ENCODE measurements at places on chromosomes 5 and 9.

DNA sequence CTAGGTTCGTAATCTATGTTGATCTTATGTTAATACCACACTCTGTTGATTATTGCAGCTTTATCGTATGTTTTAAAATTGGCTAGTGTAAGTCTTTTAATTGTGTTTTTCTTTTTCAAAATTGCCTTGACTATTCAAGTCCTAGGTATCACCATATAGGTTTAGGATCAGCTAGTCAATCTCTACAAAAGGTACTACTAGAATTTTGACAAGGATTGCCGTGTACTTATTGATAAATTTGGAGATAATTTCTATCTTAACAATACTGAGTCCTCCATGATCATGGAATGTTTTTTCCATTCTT is 117.9 kb upstream of the PRSS3 start:
- DNase-seq = no peak

- no peak for DNase-seq
These were observed 4.9 kb downstream of the TPRN start for GRCh38 chr9:137195525-137196220.

DNA sequence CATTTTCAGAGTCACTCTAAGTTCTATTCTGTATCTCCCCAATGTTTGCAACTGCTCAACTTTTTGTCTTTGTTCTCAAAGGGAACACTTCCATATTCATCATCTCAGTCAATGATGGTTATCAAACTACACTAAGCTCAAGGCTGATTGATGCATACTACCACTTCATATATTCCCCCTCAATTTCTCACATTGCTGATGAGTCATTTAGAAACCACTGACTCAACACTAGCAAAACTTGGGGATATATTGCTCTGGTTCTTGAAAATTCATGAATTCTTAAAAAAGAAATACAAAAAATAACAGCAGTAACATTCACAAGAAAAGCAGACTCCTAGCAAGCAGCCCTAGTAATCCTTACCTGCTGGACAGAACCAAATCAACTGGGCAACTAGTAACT is 52.2 kb downstream of the ABHD17B start:
- no peak for DNase-seq

DNA sequence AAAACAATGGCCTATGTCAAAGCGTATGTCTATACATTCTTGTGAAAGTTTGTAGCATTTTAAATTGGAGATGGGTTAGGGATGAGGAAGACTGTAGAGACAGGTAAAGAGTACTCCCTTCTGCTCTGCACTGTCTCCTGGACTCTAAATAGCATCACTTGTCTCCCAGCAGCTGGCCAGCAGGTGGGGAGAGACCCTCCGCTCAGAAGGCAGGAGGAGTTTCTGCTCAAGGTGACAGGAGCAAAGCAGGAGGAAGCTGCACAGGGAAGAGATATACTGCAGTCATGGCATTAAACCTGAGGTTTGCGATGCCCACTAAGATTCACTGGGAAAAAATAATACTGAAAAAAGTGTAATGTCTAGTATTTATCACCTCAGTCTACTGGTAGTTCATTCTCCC is 10.7 kb upstream of the ASTN2 start:
- DNase-seq = peak; percentile 17

DNA sequence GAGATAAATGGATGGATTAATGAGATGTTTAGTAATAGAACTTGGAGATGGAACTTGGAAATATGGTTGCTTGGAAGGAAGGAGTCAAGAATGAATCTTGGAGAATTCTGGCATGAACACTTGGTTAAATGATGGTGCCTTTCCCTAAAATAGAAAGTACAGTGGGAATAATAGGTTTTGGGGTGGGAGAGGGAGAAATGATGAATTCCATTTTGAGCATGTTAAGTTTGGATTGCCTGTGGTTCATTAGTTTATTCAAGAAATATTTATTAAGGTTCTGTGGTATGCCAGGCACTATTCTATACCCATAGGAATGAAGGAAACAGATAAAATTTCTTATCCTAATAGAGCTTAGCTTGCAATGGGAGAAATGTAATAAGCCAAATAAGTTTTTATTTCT is 58.4 kb downstream of the PBX3 start:
- no peak for DNase-seq

GRCh38 chr5:143200781-143201398 is 202.6 kb downstream of the NR3C1 start:
- DNase-seq = no peak

DNA sequence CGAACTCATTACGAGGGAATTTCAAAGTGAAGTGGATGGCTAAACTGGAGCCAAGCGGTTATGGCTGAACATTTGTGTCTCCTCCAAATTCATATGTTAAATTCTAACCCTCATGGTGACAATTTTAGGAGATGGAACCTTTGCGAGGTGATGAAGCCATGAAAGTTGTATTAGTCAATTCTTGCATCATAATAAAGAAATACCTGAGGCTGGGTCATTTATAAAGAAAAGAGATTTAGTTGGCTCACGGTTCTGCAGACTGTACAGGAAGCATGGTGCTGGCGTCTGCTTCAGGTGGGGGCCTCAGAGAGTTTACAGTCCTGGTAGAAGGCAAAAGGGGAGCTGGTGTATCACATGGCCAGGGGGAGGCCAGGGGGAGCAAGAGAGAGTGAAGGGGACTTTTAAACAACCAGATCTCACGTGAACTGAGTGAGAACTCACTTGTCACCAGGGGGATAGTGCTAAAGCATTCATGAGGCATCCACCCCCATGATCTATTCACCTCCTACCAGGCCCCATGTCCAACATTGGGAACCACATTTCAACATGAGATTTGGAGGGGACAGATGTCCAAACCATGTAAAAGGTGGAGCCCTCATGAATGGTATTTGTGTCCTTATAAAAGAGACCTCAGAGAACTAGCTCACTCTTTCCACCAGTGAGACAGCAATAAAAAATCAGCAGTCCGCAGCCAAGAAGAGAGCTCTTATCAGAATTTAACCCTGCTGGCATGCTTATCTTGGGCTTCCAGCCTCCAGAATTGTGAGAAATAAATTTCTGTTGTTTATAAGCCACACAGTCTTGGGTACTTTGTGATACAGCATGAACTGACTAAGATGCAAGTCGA is 143.4 kb downstream of the MTRR start:
- no peak for DNase-seq

GRCh38 chr9:21121079-21121478 is 20.6 kb downstream of the IFNW1 start:
- no peak for DNase-seq

GRCh38 chr5:174436750-174437149 is 287.6 kb upstream of the MSX2 start:
- DNase-seq = no peak

DNA sequence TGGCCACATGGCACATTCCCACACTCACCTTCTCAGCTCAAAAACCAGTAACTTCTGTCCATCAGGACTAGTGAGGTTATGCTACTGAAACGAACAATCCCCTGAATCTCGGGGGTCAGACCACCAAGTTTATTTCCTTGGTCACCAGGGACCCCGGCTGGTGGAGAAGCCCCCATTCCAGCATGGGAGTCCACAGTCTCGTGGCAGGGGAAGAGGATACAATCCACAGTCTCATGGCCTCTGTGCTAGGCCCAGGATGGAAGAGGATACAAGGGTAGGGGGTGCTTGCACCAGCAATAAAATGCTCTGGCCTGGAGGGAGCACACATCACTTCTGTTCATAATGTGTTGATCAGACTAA is 7.4 kb upstream of the CARD19 start:
- DNase-seq = no peak

Data from iPS-NIHi11 (cell line).